ENCODE measurements at places on chromosomes 5 and 9.
A peak's percentile ranks its signal among the peaks of the same experiment; 100 is the strongest.

- DNase-seq: peak; percentile 31
Measured at GRCh38 chr9:106862821-106863720, at the start of gene ZNF462. TSS of gene ZNF462 (plus strand) at chr9:106863166. CDS start at chr9:106923384, 60,218 bp downstream.

DNA sequence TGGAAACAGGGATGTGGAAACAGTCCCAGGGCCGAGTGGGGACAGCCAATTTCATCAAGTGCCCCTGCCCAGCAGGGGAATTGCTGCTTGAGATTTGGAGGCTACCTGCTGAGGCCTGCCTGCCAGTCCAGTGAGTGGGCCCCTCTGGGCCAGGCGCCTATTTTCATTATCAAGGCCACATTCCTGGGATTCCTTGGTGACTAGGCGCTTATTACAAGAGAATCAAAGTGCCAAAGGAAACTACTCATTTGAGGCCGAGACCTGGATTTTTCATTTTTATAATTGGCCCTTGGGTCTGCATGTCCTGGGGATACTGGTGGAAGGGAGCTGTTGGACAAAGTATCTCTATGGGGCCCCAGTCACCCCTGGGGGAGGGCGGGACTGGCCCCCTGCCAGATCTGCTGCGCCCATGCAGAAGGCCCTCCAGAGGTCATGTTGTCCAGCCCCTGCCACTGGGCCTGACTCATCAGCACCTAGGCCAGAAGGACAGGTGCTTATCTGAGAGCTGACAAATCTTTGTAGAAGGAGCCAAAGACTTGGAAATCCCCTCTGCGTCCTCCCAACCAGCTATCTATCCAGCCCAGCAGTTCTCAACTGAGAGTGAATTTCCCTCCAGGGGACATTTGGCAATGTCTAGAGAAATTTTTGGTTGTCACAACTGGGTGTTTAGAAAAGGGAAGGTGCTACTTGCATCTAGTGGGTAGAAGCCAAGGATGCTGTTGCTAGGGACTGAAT, 45.6 kb downstream of the FOXI1 start:
- DNase-seq: no peak

GRCh38 chr5:142758796-142759145, 11.4 kb upstream of the ARHGAP26 start:
- DNase-seq: no peak

GRCh38 chr5:95763941-95764340, 32.8 kb downstream of the RHOBTB3 start:
- no peak for DNase-seq

DNA sequence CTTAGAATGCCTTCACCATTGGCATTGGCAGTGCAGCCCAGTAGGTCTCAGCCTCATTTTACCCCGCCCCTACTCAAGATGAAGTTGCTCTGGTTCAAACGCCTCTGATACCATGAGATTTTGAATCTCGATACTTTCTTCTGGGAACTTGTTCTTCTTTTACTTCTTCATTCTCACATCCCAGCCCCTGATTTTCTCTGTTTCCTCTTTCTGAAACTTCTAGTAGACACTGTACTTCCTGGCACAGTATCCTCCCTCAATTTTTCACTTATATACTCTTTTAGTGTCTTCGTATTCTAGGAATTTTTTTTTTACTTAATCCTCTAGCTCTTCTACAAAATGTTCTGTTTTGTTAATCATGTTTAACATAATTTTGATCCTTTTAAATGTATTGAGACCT, 13.1 kb upstream of the ZNF79 start:
- DNase-seq: no peak

- no peak for DNase-seq
Measured at GRCh38 chr9:131278702-131279111, 2.4 kb upstream of the FAM78A start.

- no peak for DNase-seq
Measured at GRCh38 chr9:124761710-124762109, 9.4 kb downstream of the NR6A1 start.

DNA sequence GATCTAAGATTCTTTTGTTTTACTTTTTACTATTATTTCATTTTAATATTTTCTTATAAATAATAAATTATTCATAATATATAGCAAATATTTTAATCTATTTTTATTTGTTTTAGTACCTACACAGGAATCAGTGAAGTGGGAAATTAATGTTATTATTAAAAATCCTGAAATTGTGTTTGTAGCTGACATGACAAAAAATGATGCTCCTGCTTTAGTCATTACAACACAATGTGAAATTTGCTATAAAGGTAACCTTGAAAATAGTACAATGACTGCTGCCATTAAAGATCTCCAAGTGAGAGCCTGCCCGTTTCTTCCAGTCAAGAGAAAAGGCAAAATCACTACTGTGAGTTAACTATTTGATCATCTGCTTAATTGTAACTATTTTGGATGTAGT, 138.7 kb downstream of the VPS13A start:
- no peak for DNase-seq

DNA sequence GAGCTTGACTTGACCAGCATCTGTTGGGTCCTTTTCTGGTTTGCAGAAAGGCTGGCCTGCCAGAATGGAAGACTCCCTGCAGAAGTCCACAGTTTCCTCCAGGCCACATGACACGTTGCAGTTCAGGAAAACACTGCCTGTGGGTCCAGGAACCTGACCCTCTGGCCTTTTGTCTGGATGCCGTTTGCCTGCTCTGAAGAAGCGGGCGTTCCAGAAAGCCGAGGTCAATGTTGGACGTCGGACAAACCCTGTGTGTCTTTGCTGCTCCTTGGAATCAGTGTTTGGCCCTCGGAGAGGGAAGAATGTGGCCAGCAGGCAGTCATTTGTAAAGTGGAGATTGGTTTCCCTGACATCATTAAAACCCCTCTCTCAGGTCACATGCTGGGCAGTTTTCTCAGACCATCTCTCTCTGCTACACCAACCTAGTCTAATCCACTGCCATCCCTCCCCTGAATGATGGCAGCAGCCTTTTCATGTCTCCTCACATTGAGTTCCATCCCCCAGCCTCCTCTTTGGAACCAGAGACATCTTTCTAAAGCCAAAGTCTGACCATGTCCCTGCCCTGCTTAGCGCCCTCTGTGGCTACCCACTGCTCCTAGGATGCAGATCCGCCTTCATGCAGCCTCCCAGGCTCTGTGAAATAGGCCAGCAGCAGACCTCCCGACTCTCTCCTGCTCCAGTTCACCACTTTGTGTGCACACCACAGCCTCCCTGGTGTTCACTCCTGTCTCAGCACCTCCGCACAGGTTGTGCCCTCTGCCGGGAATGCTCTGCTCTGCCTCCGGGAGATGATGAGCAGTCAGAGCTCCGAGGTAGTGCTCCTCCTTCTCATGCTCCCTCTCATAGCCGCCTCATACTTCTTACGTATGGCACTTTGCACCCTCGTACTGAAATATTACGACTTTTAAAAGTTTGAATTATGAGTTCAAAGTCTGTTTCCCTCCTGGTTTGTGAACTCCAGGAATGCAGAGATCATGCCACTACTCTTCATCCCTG, 75.6 kb downstream of the RALGPS1 start:
- no peak for DNase-seq

- no peak for DNase-seq
Measured at GRCh38 chr5:56048124-56048523, 53.4 kb upstream of the IL6ST start.

- DNase-seq: no peak
Measured at GRCh38 chr5:28164568-28164967, 1126.2 kb upstream of the CDH9 start.

DNA sequence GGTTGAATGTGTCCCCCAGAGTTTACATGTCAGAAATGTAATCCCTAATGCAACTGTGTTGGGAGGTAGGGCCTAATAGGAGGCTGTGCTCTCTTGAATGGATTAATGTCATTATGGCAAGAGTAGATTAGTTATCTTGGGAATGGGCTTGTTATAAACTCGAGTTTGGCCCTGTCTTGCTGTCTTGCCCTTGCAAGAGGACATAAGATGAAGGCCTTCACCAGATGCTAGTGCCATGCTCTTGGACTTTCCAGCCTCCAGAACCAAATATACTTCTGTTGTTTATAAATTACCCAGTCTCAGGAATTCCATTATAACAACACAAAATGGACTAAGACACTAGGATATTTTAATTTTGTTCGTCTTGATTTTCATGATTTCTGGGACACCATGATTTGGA, 5.4 kb downstream of the PIK3R1 start:
- DNase-seq: no peak

DNA sequence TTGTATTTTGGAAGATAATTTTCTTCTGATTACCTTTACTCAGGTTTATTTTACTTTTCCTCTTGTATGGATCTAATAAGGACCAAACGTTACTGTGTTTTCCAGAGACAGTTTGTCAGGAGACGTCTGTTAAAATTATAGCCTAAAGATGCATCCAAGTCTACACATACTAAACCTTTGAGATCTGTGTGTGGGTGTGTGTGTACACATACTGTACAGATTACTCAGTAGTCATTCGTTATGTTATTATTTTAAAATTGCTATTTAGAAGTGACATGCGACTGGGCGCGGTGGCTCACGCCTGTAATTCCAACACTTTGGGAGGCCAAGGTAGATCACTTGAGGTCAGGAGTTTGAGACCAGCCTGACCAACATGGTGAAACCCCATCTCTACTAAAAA, 51.6 kb upstream of the CNTLN start:
- no peak for DNase-seq

DNA sequence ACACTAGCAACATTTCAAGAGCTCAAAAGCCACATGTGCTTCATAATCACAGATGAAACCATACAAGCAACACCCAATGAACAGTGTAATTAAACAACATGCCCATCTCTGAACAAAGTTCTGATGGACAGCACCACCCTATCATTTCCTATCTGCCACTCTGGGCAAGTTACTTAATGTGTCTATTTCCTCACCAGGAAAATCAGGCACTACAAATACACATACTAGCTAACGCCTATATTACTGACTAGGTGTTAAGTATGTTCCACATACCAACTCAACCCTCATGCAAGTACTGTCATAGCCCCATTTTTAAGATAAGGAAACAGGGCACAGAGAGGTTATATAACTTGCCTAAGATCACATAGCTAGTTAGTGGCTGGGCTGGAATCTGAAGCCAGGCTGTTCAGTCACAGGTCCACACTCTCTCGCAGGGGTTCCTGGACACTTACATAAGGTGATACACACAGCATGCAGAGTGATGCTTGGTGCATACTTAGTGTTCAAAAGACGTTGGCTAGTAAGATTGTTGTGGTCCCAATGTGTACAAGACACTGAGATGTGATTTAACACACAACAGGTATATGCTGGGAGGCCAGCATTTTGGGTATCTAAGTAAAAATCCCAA, 24.2 kb downstream of the CORO2A start:
- no peak for DNase-seq

GRCh38 chr5:41465493-41466171, 44.8 kb downstream of the PLCXD3 start:
- no peak for DNase-seq

DNA sequence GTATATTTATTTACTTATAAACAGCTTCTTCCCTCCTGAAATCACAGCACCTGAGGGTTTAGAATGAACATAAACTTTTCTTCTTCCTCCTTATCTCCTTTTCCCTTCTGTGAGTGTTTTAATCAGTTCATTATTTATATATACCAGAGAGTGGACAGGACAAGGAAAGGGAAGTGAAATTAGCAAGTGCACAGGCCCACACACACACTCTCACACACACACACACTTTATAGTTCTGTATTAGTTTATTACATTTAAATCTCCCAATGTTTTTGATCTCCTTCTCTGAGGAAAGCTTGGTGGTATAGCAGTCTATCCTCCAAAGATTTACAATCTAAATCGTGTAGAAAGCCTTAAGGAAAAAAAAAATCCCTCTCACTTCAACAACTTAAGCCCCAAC, 353.5 kb downstream of the NDUFS4 start:
- DNase-seq: no peak

DNA sequence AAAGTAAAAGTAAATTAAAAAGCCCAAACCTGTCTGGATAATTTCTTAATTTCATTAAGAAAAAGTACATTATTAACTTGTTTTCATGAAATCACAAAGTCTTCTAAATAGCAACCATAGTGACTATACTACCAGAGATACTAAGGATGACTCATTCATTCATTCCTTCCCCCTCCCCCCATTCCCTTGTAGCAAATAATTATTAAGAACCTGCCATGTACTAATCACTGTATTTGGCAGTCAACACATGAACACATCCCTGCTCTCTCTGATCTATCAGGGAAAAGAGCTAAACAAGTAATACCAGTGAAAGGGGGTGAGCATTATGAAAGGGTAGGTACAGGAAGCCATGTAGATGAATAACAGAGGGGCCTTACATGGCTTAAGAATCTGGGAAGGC, 203.9 kb downstream of the CWC27 start:
- DNase-seq: no peak

GRCh38 chr9:110183208-110184145, 24.5 kb downstream of the C9orf152 start:
- peak; percentile 51 for DNase-seq

- no peak for DNase-seq
Measured at GRCh38 chr5:6603643-6604042, 29.2 kb downstream of the NSUN2 start.

GRCh38 chr9:81787747-81788632, 98.6 kb upstream of the TLE1 start:
- no peak for DNase-seq

All from COR-L47 (cell line).